ENCODE measurements at places on chromosomes 12 and 14.
A peak's percentile ranks its signal among the peaks of the same experiment; 100 is the strongest.

- DNase-seq = no peak
Measured at GRCh38 chr12:122084857-122085405, 6.4 kb downstream of the MLXIP start.

DNA sequence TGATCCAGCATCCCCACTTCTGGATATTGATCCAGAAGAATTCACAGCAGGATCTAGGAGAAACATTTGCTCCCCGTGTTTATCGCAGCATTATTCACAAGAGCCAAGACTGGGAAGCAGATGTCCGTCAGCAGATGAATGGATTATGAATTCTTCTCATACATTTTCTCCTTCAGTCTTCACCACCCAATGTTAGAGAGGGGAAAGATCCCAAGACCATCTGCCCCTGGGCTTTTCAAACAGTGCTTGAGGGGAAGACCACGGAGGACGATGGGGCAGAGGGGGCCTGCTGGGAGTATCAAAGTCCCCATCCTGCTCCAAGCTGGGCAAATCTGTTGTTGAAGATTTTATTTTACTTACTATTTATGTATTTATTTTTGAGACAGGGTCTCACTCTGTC is 41.1 kb downstream of the SERPINA3 start:
- DNase-seq = no peak

GRCh38 chr14:103172921-103173320 is 49.7 kb downstream of the TNFAIP2 start:
- DNase-seq = no peak

DNA sequence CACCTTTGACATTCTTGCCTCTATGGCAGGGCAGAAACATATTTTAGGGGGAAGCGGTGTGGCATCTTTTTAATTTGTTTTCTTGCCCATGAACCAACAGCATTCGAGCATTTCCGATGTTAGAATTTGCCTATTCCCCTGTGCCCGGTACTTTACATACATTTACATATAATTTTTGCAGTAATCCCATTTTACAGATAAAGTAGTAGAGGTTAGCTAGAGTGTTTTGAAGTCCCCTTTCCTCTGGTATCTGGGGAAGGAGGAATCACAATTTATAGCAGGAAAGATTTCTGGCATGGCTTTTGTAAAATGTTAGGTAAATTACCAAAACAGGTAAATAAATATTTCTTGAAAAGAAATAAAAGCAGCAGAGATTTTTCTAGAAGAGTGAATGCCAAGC is 1.6 kb downstream of the BORCS5 start:
- DNase-seq = no peak

GRCh38 chr12:97316321-97316720 is 146.3 kb upstream of the RMST start:
- DNase-seq = no peak

GRCh38 chr12:124466216-124467128 is 100.9 kb downstream of the NCOR2 start:
- DNase-seq = peak; percentile 77

DNA sequence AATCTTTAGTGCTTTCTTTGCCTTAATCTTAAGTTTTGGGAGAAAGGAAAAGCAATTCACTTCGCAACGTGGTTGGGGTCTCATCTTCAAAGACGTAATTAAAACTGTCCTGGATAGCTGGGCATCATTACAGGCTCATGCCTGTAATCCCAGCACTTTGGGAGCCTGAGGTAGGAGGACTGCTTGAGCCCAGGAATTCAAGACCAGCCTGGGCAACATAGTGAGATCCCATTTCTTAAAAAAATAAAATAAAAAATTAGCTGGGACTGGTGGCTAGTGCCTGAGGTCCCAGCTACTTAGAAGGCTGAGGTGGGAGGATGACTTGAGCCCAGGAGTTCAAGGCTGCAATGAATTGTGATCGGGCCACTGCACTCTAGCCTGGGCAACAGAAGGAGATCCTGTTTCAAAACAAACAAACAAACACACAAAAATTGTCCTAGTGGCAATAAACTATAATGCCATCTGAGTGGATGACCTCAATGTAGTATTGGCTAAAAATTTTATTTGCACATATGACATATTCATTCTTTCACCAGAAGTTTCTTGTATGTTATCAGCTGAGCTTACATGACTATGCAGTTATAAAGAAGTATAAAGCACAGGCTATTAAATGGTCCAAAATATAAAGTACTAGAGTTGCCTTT is 1.6 kb upstream of the MNAT1 start:
- DNase-seq = no peak

GRCh38 chr14:97296176-97296575 is 499.0 kb downstream of the VRK1 start:
- no peak for DNase-seq

- DNase-seq = no peak
Measured at GRCh38 chr12:46915082-46915481, 89.3 kb upstream of the SLC38A4 start.

DNA sequence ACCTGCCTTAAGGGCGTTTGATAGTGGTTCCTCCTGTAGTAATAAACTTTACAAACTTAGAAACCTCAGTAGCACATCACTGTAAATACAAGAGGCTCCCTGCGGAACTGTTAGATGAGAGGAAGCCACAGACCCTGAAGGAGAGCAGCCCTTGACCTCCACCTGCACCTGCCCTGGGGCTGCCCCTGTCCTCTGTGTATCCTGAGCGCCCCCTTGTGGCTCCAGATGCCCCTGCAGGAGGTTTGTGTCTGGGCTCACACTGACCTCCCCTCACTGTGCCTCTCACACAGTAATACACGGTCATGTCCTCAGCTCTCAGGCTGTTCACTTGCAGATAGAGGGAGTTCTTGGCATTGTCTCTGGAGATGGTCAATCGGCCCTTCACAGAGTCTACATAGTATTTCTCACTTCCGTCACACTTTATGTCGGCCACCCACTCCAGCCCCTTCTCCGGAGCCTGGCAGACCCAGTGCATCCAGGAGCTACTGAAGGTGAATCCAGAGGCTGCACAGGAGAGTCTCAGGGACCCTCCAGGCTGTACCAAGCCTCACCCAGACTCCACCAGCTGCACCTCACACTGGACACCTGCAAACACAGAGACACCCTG is 1059.8 kb downstream of the TMEM121 start:
- peak; percentile 21 for DNase-seq

GRCh38 chr14:69660344-69661193 is 49.2 kb downstream of the SUSD6 start:
- no peak for DNase-seq

- DNase-seq = no peak
Measured at GRCh38 chr12:124586756-124587155, 19.3 kb upstream of the NCOR2 start.

DNA sequence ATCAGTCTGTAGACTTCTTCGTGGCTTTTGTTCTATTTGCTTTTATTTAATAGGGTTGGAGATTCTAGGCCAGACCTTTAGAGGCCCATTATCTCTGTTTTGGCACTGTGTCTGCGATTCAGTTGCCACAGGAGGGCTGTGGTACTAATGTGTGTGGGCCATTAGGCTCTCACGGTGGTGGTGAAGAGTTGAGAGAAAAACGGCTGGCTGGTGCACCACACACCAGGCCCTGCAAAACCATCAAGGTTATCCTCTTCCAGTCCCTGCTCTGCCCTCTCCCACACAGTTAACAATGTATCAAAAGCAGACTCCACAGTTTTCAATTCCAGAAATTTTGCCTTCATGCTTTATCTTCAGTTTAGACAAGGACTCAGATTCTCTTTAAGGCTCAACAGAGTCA is 97.7 kb downstream of the MYF5 start:
- no peak for DNase-seq

DNA sequence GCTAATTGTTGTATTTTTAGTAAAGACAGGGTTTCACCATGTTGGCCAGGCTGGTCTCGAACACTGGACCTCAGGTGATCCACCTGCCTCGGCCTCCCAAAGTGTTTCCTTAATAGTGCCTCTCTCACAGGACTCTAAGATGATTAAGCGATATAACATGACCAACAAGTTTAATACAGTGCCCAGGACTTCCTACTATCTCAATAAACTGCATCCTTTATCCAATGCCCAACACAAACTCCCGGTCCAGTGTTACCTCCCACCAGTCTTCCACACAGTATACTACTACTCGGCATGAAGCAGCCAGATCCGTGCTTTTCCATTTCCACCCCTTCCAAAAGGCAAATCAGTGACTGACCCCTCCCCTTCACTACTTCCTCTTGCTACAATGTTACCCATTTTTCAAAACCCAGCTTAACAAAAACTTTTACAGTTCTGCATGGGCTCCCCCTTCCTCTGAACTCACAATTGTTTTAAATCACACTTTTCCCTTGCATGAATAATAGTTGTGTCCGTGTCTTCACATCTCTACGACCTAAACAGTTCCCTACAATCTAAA is 900 bp downstream of the NOP2 start:
- no peak for DNase-seq

GRCh38 chr12:132955094-132956010 is 754 bp downstream of the ZNF605 start:
- no peak for DNase-seq

GRCh38 chr14:95490727-95491451 is 25.6 kb downstream of the SYNE3 start:
- no peak for DNase-seq

GRCh38 chr14:46259536-46259935 is 392.0 kb downstream of the RPL10L start:
- no peak for DNase-seq

DNA sequence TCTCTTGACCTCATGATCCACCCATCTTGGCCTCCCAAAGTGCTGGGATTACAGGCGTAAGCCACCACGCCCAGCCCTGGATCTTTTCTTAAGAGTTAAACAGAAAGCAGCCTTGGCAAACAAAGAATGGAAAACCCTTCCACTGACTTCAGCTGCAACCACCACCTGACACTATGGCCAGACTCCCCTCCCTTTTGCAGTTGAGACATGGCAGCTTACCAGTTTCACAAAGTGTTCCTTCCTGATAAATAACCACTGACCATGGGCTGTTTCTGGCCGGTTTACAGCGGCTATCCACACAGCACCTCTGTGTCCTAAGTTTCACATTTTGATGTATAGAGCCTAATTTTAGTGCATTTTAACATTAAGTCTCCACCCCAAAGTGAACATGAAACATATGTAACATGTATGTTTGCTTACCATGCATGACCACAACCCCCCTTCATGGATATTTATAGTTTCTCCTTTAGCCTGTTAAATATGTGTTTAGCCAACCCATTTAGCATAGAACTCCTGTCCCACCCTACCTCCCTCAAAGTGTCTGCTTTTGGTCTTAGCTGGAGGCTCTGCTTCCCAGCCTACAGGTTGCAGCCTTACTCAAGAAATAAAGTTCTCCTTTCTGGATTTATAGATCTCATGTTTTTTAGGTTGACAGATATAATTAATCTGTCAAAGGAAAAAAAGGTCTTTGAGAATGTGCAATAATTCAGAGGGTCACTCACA is 32.7 kb upstream of the RAB21 start:
- no peak for DNase-seq

GRCh38 chr14:106790189-106791036 is 1264.0 kb downstream of the TMEM121 start:
- peak; percentile 61 for DNase-seq

DNA sequence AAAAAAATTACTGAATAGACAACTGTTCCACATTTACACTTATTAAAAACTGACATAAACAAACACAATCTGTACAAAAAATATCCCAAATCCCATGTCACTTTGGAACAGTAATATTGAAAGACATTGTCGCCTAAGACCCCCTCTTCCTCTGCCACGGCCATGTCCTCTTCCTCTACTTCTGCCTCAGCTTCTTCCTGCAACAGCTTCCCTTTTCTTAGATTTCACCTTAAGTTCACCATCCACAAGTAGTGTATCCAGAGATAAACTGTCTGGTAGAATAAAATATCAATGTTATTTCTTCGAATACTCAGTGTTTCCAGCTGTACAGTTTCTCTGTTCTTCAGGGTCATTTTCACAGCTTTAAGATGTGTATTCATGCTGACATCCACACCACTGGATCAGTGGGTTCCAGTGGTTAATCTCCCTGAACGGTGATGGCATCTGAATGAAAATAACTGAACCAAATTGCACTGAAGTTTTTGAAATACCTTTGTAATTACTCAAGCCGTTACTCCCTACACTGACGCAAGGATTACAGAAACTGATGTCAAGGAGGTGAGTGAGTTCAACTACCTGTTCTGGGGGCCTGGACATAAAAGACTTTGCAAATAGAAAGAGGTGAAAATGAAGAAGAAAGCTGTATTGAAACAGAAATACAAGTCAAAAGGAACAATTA is 208.5 kb downstream of the C12orf50 start:
- no peak for DNase-seq

DNA sequence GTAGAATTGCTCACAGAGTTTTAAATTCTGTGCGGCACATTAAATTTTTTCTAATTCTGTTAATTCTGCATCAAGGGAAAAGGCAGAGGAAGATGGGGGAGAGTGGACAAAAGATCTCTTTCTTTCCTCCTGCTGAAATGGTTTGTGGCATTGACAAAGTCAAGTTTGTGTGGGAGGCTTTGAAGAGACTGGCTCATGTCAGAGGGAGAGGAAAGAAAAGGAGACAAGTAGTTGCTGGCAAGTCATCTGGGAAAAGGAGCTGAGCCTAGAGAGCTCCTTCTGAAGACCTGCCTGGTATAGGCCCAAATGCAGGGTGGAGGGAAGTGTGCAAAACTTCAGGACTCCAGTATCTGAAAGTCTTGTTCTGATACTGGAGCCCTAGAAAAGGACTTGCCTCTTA is 36.3 kb downstream of the TTLL5 start:
- DNase-seq = no peak

- no peak for DNase-seq
Measured at GRCh38 chr12:6824085-6824775, 2.6 kb downstream of the GPR162 start.

DNA sequence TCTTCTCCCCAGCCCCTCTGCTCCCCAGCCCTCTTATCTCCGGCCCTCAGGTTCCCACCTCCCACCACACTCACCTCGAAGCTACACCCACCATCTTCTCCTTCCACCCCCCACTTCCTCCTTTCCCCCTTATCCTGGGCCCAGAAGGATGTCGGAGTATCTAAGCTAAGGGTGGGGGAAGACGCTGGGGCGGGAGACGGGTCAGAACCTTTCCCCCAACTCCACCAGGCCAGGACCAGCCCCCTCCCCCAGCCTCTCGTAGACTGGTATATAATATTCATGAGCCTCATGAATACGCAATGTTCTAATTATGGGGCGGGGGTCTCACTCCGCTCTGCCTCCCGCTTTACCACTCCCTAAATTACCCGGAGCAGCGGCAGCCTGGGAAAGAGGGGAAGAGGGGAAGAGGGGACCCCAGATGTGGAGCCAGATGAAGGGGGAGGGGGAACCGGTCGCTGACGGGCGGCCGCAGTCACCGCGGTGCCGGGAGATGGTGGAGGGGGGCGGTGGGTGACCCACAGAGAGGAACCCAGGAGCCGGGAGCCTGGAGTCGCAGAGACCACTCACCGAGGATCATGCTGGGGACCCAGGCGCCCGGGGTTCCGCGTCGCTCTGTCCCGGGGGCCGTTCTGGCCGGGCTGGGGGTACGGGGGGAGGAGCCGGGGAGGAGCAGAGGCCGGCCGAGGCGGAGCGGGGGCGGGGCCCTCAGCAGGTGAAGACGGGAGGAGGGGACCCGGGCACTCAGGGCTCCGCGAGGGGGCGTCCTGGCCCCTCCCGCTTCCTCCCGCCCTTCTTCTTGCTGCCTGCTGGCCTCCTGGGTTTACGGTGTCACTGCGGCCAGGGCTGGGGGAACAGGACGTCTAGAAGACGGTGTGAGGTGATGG is 6.4 kb upstream of the ZNF385A start:
- no peak for DNase-seq

Data from stimulated activated CD4-positive, alpha-beta T cell treated with anti-CD3 and anti-CD28 coated beads, Interleukin-1b, Interleukin-23, amount 100 ng/mL, for 1 hour (primary cell).